Activated CD4-positive, alpha-beta memory T cell treated with anti-CD3 and anti-CD28 coated beads for 36 hours (primary cell): ENCODE measurements at places on chromosomes 1 and 21. TPM values are rescaled to one million over a fixed set of nuclear protein-coding genes. Genes with fewer than 3 reads are reported as not detected.

GRCh38 chr1:200040481-200041138, 13.1 kb downstream of the NR5A2 start:
- H3K27me3 ChIP-seq = peaks cover 67% of the 10 kb centered on the region
- peak; percentile 21 for DNase-seq
- peaks cover 3% of the 10 kb centered on the region for H3K36me3 ChIP-seq
- no peak overlapping the region for H3K27ac ChIP-seq

- no peaks in the 10 kb centered on the region for H3K4me1 ChIP-seq
- H3K27me3 ChIP-seq = peaks cover 13% of the 10 kb centered on the region
- no peak overlapping the region for H3K4me3 ChIP-seq
- H3K36me3 ChIP-seq = no peaks in the 10 kb centered on the region
- no peak for DNase-seq
These were observed 6.4 kb upstream of the PKP1 start for GRCh38 chr1:201276891-201277290.

GUCA2A gene
- total RNA-seq = not detected

DNA sequence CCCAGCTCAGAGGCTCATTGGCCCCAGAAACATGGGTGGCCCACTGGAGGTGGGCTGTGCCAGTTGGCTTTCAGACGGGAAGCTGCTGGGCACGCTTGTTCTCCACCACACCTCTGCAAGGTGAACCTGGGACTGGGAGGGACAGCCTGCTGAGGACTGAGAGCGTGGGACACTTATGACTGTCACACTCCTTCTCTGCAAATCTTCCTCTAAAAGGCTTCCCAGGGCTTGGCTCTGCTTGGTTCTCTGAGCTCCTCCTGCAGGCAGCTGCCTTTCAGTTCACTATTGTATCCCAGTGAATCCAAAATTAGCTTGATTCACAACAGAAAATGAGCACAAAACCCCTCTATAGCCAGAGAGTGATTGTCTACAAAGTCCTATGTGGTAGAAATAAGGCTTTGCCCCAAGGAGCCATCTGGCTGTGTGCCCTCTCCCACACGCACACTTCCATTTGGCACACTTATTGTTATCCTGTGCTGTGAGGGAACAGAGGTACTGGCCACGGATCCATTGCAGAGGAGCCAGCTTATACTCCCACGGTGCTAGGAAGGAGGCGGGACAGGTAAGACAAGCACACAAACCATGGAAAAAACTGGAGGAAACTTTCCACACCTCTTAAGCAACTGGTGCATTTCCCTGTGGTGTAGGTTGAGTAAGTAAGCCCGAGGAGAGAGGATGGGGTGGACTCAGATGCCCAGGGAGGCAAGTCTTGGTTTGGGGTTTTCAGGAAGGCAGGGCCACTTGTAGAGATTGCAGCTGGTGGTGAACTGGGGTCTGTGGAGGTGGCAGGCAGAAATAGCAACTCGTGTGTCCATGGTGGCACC, 18.9 kb upstream of the BTG2 start:
- H3K27ac ChIP-seq = peak overlapping the region; percentile 100
- H3K36me3 ChIP-seq = no peaks in the 10 kb centered on the region
- H3K4me3 ChIP-seq = peak overlapping the region; percentile 82
- no peak for DNase-seq
- peaks cover 2% of the 10 kb centered on the region for H3K27me3 ChIP-seq

DNA sequence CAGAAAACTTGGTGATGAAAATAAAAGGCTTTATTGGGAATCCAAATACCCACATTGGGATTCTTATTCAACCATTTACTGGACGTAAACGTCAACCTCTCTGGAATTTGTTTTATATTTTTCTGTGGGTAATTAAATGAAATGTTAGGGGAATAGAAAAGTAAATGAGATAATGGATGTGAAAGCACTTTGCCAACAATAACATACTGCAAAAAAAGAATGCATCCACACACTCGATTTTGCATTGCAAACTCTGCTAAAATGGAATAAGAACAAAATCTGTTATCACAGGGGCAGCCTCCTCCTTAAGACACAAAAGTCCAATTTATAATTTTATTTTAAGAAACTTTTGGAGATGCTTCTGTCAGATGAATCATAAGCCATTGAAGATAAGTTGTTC, 88.4 kb downstream of the ERG start:
- DNase-seq = no peak
- H3K4me3 ChIP-seq = no peak overlapping the region
- H3K27ac ChIP-seq = no peak overlapping the region
- H3K36me3 ChIP-seq = peaks cover 3% of the 10 kb centered on the region
- H3K27me3 ChIP-seq = peaks cover 5% of the 10 kb centered on the region
- H3K4me1 ChIP-seq = no peaks in the 10 kb centered on the region

OR2M3 gene
- not detected for total RNA-seq

GRCh38 chr1:231584117-231584516, 42.5 kb upstream of the DISC1 start:
- no peaks in the 10 kb centered on the region for H3K27me3 ChIP-seq
- H3K36me3 ChIP-seq = no peaks in the 10 kb centered on the region
- H3K4me1 ChIP-seq = no peaks in the 10 kb centered on the region
- no peak overlapping the region for H3K4me3 ChIP-seq

DNA sequence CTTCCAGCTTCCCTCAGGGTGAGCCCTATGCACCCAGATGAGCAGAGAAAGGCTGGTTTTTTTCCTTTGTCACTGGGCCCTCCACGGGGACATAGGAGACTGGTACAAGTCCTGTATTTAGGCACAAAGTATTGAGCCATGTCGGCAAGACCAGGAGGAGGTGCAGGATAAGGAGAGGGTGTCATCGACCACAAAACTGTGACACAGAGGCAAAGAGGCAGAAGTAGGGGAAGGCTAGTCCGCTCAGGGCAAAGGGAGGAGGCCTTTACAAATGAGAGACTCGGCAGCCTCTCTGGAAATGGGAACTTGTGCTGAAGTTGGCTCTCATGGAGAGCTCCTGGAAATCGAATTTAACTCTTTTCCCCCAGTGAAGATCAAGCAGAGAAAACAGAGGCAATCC, 70.7 kb upstream of the CAMK1G start:
- no peak for DNase-seq
- no peak overlapping the region for H3K27ac ChIP-seq
- H3K27me3 ChIP-seq = peaks cover 6% of the 10 kb centered on the region

- H3K36me3 ChIP-seq = peaks cover 2% of the 10 kb centered on the region
- H3K4me1 ChIP-seq = peaks cover 44% of the 10 kb centered on the region
- H3K27me3 ChIP-seq = peaks cover 67% of the 10 kb centered on the region
- peak overlapping the region; percentile 26 for H3K4me3 ChIP-seq
These were observed 3.1 kb downstream of the OLIG2 start for GRCh38 chr21:33028773-33029384.

DNA sequence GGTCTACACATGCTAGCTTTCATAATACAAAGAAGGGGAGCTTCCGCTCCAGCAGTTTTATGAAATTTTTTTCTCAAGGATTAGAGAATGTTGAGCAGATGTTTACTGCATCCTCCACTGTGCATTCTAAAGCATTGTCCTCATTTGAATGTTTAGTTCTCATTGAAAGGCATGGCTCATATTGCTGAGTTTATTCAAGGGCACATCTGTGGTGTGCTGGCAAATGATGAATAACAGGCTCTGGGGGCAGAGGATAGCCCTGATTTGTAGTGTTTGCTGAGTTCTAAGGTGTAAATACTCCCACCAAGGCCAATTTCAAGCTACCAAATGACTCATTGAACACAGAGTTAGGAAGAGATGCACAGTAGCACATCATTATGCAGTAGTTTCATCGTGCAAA, 303.2 kb upstream of the FAM78B start:
- H3K4me1 ChIP-seq = no peaks in the 10 kb centered on the region
- H3K27me3 ChIP-seq = peaks cover 18% of the 10 kb centered on the region
- no peak for DNase-seq

DNA sequence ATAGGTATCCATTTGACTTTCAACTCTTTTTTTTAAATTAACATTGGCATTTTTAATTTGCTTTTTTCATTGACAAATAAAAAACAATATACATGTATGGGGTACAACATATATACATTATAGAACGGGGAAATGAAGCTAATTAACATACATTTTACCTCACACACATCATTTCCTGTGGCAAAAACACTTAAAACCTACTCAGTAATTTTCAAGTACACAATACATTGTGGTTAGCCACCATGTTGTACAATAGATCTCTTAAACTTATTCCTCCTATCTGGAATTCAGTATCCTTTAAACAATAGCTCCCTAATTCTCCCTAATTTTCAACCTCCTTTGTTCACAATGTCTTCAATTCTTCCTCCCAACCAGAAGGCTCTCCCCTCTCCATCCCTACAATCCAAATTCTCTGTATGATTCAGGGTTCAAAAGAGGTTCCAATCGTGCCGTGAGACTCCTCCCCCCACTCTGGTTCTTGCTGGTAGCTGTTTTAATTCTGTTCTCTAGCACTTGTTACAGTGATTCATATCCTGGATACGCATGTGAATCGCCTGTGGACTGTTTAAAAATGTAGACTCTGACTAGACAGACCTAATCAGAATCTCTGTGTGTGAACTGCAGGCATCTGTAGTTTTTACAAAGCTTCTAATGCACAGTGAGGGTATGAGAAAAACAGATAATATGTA, 87.6 kb upstream of the DUSP10 start:
- no peaks in the 10 kb centered on the region for H3K27me3 ChIP-seq
- H3K27ac ChIP-seq = peak overlapping the region; percentile 90
- peak overlapping the region; percentile 30 for H3K4me3 ChIP-seq
- H3K36me3 ChIP-seq = no peaks in the 10 kb centered on the region

GRCh38 chr1:24567792-24568388, 12.0 kb downstream of the NCMAP start:
- no peak overlapping the region for H3K4me3 ChIP-seq
- no peak for DNase-seq
- no peak overlapping the region for H3K27ac ChIP-seq
- H3K27me3 ChIP-seq = no peaks in the 10 kb centered on the region

PROK1 gene
- not detected for total RNA-seq

ETV3L gene
- not detected for total RNA-seq

SYT2 gene
- not detected for total RNA-seq

RUNX1 gene
- total RNA-seq = 55.8 TPM

DNA sequence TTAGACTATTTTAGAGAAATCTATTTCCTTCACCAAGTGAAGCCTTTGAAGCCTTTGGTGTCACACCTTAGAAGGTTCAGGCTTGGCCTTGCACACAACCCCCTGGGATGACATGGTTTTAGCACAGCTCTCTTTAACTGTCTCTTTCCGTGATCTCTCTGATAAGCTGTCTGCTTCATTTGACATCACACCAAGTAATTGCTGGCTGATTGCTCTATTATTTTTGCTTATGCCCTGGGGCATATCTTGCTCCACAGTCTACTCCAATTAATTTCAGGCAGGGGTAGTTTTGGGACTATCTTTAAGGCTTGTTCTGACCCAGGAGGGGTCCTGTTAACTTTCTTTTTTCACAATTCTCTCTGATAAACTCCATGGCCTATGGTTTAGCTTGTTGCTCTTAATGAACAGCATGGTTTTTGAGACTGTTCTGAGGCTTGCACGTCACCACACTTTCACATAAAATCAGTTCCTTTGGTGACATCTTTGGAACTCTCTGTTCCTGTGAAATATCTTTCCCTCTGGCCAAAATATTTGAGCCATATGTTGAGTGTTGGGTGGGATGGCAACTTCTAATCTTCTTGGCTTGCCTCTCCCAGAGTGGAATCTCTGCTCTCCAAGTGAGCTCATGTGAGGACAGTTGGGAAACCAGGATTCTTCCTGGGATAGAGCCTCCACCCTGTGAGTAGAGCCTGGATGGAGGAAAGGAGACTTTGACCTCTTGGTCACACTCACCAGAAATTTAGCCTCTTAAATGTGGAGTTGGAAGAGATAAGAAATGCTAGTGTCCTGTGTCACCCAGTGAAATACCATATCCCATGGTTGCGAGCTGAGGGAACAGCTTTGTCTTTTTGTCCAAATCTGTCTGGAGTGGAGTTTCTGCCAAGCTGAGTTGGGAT, 63.6 kb downstream of the MAP3K21 start:
- peaks cover 27% of the 10 kb centered on the region for H3K27me3 ChIP-seq
- H3K4me1 ChIP-seq = no peaks in the 10 kb centered on the region
- H3K36me3 ChIP-seq = no peaks in the 10 kb centered on the region
- no peak for DNase-seq
- H3K4me3 ChIP-seq = no peak overlapping the region
- no peak overlapping the region for H3K27ac ChIP-seq

KCNJ9 gene
- total RNA-seq = not detected

- H3K4me1 ChIP-seq = no peaks in the 10 kb centered on the region
- H3K27me3 ChIP-seq = no peaks in the 10 kb centered on the region
- no peak overlapping the region for H3K27ac ChIP-seq
- H3K36me3 ChIP-seq = no peaks in the 10 kb centered on the region
These were observed 46.5 kb downstream of the PRDM16 start for GRCh38 chr1:3115275-3116149.

SFN gene
- 1.5 TPM for total RNA-seq

DNA sequence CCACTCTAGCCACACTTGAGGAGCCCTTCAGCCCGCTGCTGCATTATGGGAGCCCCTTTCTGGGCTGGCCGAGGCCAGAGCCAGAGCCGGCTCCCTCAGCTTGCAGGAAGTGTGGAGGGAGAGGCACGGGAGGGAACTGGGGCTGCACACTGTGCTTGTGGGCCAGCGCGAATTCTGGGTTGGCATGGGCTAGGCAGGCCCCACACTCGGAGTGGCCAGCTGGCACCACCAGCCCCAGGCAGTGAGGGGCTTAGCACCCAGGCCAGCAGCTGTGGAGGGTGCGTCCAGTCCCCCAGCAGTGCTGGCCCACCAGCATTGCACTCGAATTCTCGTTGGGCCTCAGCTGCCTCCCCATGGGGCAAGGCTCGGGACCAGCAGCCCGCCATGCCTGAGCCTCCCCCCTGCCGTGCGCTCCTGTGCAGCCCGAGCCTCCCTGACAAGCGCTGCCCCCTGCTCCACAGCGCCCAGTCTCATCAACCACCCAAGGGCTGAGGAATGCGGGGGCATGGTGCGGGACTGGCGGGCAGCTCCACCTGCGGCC, 785.9 kb upstream of the TPTE start:
- H3K27me3 ChIP-seq = no peaks in the 10 kb centered on the region
- H3K4me1 ChIP-seq = no peaks in the 10 kb centered on the region
- DNase-seq = no peak
- no peaks in the 10 kb centered on the region for H3K36me3 ChIP-seq
- H3K4me3 ChIP-seq = no peak overlapping the region
- no peak overlapping the region for H3K27ac ChIP-seq

DNA sequence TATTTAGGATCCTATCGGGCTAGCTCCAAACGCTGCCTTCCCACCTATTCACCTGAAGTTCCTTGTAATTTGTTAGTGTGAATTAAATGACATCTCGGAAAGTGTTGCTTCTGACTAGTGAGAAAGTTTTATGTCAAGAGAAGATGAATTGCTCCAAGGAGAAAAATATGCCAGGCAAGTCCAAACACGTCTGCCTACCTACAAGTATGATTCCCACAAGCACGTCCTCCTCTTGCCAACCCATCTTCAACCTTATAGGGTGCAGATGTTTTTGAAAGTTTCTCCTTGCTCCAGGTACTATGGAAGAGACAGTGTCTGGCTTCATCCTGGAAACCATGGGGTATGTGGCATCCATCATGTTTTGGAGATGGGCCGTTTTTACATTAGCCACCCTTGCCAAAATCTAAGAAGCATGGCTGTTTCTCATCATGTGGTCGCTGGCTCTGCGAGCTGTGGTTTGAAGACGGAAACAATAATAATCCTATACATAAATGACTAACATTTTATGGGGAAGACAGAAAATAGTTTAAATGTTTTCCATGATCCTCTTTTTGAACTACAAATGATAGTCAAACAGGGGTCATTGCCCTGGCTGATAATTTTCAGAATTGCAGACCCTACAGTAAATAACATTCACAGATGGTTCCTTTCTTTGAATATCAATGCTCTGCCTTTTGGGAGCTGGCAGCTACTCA, 505.8 kb downstream of the SMYD3 start:
- H3K27me3 ChIP-seq = no peaks in the 10 kb centered on the region
- no peak overlapping the region for H3K4me3 ChIP-seq
- no peak for DNase-seq

PIGR gene
- 0.10 TPM for total RNA-seq
